Heart right ventricle (tissue), 16 donors: ENCODE measurements at places on chromosomes 2 and 18. TPM values are rescaled to one million over a fixed set of nuclear protein-coding genes. Genes with fewer than 3 reads are reported as not detected.

DNA sequence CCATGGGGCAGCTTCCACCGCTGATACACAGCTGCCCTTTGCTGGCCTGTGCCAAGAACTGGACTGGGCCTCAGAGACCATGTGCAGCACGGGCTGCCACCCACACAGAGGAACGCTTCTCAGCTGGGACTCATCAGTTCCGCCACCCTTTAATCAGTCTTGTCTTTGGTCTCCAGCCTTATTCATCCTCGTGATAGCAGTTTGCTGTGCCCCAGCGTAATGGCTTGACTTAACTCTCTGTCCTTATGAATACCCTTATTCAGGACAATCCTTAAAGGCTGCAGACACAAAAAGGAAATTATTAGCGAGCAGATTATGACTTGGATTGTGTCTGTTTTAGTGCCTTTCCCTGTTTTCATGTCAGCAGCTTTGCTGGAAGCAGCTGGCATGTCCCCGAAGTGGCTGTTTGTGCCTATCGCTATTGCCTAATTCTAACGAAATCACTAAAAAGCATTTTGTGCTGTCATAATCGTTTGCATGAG, 108.9 kb upstream of the DAPL1 start:
- peak; percentile 34 for DNase-seq
- peaks cover 4% of the 10 kb centered on the region for H3K36me3 ChIP-seq
- no peak overlapping the region for H3K27ac ChIP-seq
- no peaks in the 10 kb centered on the region for H3K27me3 ChIP-seq

DNA sequence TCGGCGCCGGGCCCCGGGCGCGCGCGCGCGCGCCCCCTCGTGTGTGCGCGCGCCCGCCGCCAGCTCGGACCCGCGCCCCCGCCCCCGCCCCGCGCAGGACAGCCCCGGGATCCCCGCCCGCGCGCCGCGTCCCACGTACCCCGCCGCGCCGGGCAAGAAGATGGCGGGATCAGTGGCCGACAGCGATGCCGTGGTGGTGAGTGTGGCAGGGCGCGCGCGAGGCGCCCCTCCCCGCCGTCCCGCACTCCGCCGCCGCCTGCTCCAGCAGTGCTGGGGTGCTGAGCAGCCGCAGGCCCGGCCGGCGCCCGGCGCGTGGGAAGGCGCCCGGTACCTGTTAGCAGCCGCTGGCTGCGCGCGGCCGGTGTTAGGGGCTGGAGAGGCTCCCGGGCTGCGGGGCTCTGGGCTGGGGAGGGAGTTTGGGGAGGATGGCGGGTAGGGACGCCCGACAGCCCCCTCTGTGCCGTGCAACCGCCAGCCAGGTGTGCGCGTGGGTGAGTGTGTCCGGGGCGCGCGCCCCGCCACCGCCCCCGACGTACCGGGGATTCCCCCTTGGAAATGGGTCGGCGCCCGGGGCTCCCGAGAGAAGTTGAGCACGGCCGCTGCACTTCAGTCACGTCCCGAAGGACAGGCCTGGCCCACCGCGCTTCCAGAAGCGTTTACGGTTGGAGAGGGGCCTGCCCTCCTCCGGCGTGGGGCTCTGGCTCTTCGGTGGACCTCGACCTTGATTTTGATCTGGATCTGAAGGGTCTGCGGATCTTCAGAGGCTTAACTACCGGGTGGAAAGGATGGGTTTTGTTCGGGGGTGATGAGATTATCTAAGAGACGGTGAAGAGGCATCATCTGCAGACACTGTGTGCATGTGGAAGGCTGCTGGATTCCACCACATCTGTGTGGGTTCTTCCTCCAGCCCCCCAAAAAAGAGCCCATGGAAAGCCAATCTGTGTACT, 697 bp downstream of the LGALSL start:
- peaks cover 11% of the 10 kb centered on the region for H3K36me3 ChIP-seq
- H3K4me1 ChIP-seq = peaks cover 9% of the 10 kb centered on the region
- H3K27me3 ChIP-seq = no peaks in the 10 kb centered on the region
- peak; percentile 61 for DNase-seq
- H3K27ac ChIP-seq = peak overlapping the region; percentile 96
- H3K4me3 ChIP-seq = peak overlapping the region; percentile 75

DNA sequence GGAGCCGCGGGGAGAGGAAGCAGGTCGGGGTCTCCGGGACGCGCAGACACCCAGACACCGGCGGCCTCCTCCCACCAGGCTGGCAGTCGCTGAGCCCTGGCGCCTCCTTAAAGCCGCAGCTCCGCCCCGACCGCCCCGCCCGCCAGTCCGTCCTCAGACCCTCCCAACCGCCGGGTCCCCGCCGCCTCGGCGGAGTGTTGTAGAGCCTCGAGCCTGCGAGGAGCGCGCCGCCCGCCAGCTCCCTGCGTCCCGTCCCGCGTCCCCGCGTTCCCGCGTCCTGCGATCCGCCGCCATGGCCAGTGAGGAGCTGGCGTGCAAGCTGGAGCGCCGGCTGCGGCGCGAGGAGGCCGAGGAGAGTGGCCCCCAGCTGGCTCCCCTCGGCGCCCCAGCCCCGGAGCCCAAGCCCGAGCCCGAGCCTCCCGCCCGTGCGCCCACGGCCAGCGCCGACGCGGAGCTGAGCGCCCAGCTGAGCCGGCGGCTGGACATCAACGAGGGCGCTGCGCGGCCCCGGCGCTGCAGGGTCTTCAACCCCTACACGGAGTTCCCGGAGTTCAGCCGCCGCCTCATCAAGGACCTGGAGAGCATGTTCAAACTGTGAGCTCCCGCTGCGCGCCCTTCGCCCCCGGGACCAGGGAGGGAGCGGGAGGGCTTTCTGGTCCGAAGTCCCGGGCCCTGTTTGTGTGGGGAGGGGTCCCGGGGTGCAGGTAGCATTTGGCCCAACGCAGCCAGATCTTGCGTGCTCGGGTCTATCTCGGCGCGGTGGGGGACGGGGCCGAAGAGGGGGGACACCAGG, at the start of gene EFHD1:
Gene EFHD1, plus strand, starts transcription at position 192 of the 793 bp plus-strand sequence. Its CDS starts 101 bp downstream, at position 293.
- peak within 1 kb of the TSS; percentile 61 for H3K4me3 ChIP-seq
- no peaks in the 10 kb centered on the region for H3K36me3 ChIP-seq
- peaks cover 6% of the 10 kb centered on the region for H3K4me1 ChIP-seq
- peak within 1 kb of the TSS; percentile 70 for H3K27ac ChIP-seq
- peaks cover 72% of the 10 kb centered on the region for H3K27me3 ChIP-seq
- DNase-seq = peak; percentile 81

- no peaks in the 10 kb centered on the region for H3K36me3 ChIP-seq
- H3K27ac ChIP-seq = no peak overlapping the region
- H3K4me1 ChIP-seq = no peaks in the 10 kb centered on the region
- H3K27me3 ChIP-seq = no peaks in the 10 kb centered on the region
- peak; percentile 38 for DNase-seq
Measured at GRCh38 chr2:18046558-18047212, 168.2 kb downstream of the KCNS3 start.

DNA sequence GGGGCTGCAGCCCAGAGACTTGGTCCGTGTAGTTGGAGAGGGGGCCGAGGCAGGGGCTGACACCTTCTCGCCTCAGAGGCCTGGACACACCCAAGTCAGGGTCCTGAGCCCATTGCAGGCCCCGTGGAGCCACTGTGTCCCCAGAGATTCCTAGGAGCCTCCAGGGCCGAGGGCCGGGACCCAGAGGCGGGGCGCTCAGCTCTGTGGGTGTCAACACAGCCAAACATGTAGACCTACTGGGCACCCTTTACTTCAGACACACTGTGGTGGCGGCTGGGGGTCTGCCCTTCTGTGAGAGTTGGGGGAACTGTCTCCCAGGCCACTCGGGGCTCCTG, 459 bp upstream of the ESPNL start:
- no peak overlapping the region for H3K4me3 ChIP-seq
- H3K27me3 ChIP-seq = no peaks in the 10 kb centered on the region
- no peak overlapping the region for H3K27ac ChIP-seq
- no peak for DNase-seq
- no peaks in the 10 kb centered on the region for H3K4me1 ChIP-seq

GRCh38 chr2:169073963-169074751, 4.8 kb downstream of the DHRS9 start:
- peak overlapping the region; percentile 65 for H3K27ac ChIP-seq
- H3K4me1 ChIP-seq = no peaks in the 10 kb centered on the region
- H3K36me3 ChIP-seq = no peaks in the 10 kb centered on the region
- DNase-seq = no peak
- H3K4me3 ChIP-seq = no peak overlapping the region
- H3K27me3 ChIP-seq = no peaks in the 10 kb centered on the region

GRCh38 chr2:198129609-198130008, 325.2 kb downstream of the PLCL1 start:
- H3K36me3 ChIP-seq = no peaks in the 10 kb centered on the region
- no peak overlapping the region for H3K27ac ChIP-seq
- no peak for DNase-seq

DNA sequence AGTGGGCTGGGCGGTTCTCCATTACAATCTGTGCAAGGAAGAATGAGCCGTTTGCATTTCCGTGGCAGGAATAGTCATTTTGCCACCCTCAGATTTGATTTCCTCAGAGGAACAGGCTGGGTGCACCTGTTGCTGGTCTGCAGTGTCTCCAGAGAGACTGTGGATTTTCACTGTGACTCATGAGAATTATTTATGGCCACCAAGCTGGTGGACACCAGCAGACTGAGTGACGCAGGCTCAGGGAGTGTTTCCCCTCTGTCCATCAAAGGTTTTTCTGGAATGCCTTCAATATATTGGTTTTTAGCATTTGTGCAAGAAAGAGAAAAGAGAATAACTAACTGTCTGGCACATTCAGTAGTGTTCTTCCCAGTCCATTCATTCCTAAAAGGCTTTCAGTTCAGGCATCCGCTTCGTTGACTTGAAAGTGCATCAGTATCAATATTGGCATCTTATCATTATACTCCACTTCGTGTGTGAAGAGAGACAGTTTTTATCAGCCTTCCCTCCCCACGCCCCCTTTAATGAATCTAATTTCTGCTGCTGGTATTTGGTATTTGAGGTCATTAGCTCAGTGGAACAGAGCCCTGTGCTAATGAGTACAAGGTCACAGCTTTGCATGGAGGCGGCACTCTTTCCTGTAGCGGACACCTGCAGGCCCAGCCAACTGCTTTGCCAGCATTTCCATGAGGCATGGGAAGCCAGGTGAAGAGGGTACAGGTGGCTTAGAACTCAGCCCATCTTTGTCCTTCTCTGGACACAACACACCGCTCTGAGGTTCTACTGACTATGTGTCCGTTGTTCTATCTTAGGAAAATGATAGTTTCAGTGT, 39.9 kb downstream of the PRKCE start:
- H3K4me3 ChIP-seq = no peak overlapping the region
- H3K27me3 ChIP-seq = no peaks in the 10 kb centered on the region
- H3K4me1 ChIP-seq = peaks cover 31% of the 10 kb centered on the region
- H3K27ac ChIP-seq = no peak overlapping the region

DNA sequence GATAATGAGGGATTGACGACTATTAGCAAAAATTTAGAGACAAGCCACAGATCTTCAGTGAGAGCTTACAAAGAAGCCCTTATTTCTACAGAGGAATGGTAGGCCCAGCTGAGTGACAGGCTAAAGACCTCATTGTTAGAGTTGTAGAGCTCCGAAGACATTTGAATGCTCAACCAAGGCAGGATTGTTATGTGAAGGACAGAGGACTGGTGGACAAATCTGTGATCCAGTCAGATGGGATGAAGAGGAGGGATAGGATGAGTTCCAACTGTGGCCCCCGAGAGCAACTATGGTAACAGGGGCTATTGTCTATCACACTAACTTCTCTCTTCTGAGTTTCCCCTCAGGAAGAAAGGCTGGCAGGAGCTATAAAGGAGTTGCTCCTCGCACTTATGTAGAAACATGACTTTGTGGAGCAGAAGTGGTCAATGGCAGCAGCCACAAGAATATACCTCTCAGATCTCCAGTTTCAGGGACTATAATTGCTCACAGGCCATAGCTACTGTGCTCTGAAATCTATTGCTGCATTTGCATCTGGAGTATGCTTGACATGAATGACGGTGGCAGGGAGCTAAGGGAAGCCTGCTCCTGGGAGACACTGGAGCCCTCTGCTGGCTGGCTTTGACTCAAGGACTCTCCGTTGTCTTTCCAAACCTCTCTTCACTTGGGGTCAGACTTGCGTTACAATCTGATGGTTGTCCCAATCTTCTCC, 50.3 kb upstream of the GREB1L start:
- H3K27ac ChIP-seq = no peak overlapping the region
- no peaks in the 10 kb centered on the region for H3K27me3 ChIP-seq
- no peak overlapping the region for H3K4me3 ChIP-seq
- no peaks in the 10 kb centered on the region for H3K4me1 ChIP-seq

DNA sequence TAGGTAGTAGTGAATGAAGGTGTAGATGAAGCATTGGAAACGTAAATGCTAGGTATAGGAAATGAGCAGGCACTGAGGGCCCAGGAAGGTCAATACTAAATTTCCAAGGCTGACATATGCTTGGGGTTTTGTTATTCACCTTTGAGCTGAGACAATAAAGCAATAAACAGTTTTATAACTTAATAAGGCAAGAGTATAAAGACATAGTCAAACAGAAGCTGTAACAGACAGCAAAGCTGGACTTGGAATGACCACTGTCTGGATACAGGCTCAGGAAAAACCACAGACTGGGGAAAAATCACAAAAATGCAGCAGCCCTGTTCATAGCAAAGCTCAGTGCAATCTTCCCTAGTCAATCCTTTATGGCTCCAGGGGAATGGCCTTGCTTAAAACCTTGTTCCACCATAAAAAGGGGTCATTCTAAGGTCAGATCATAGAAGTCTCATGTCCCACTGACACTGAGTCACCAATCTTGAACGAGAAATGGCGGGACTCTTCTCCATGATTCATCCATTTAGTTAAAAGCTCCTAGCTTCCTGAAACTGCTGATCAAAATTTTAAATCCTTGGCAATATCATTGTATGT, 493.3 kb downstream of the CMPK2 start:
- H3K4me1 ChIP-seq = no peaks in the 10 kb centered on the region
- H3K4me3 ChIP-seq = no peak overlapping the region

DNA sequence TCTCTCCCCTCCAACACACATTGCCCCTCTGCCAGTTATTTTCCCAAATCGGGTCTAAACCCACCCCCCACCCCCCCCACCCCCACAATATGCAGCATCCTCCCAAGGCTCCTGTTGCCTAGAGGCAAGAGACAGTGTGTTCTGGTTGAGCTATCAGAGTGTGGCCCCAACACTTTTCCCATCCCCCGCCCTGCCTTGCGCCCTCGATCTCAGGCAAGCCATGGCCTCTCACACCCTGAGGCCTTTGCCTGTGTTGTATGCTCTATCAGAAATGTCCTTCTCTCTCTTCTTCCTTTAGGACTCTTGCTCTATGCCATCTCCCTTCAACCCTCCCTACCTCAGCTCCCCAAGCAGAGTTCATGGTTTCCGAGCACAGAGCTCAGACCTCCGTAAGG, 9.5 kb upstream of the GRHL1 start:
- H3K36me3 ChIP-seq = no peaks in the 10 kb centered on the region
- no peaks in the 10 kb centered on the region for H3K4me1 ChIP-seq
- no peak for DNase-seq
- H3K27me3 ChIP-seq = no peaks in the 10 kb centered on the region
- no peak overlapping the region for H3K27ac ChIP-seq

- peaks cover 16% of the 10 kb centered on the region for H3K4me1 ChIP-seq
- no peak for DNase-seq
- H3K27me3 ChIP-seq = no peaks in the 10 kb centered on the region
- no peak overlapping the region for H3K4me3 ChIP-seq
- peaks cover 23% of the 10 kb centered on the region for H3K36me3 ChIP-seq
Measured at GRCh38 chr18:9133225-9133624, 3.4 kb upstream of the ANKRD12 start.

Gene LYG2
- polyA plus RNA-seq = not detected

Gene RAMP1
- polyA plus RNA-seq = 288 TPM
